HCT116 (cell line): ENCODE measurements at places on chromosomes 12 and 14. TPM values are rescaled to one million over a fixed set of nuclear protein-coding genes. Genes with fewer than 3 reads are reported as not detected.

GRCh38 chr14:36442824-36443241 is 77.2 kb downstream of the NKX2-1 start:
- no peak for DNase-seq

GRCh38 chr12:14193639-14194038 is 171.8 kb upstream of the ATF7IP start:
- no peak for DNase-seq

- DNase-seq, result no peak
Measured at GRCh38 chr12:120741476-120742421, 16.1 kb downstream of the ACADS start.

GRCh38 chr14:50340963-50341362 is 28.8 kb downstream of the DMAC2L start:
- DNase-seq, result no peak

DNA sequence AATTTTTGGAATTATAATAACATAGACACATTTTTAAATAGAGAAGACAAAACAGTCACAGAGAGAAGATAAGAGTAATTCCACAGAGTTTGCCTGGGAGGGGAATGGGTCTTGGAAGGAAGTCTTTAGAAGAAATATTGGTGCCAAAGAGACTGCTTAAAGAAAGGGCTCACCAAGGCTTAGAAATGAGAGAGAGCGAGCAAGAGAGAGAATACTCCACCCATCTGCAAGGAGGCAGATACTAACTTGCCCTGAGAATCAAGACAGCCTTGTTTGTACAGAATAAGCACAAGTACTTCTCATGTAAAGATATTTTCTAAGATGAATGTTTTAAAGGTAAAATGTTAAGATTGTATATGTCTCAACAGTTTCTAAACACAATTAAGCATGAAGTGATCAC is 165.5 kb downstream of the SLC38A4 start:
- no peak for DNase-seq

GRCh38 chr12:119229837-119230236 is 51.1 kb downstream of the HSPB8 start:
- peak; percentile 59 for DNase-seq

- DNase-seq, result no peak
Measured at GRCh38 chr12:20740972-20741371, 45.8 kb downstream of the SLCO1C1 start.

- no peak for DNase-seq
Measured at GRCh38 chr12:13085968-13086686, 17.3 kb downstream of the GSG1 start.

DNA sequence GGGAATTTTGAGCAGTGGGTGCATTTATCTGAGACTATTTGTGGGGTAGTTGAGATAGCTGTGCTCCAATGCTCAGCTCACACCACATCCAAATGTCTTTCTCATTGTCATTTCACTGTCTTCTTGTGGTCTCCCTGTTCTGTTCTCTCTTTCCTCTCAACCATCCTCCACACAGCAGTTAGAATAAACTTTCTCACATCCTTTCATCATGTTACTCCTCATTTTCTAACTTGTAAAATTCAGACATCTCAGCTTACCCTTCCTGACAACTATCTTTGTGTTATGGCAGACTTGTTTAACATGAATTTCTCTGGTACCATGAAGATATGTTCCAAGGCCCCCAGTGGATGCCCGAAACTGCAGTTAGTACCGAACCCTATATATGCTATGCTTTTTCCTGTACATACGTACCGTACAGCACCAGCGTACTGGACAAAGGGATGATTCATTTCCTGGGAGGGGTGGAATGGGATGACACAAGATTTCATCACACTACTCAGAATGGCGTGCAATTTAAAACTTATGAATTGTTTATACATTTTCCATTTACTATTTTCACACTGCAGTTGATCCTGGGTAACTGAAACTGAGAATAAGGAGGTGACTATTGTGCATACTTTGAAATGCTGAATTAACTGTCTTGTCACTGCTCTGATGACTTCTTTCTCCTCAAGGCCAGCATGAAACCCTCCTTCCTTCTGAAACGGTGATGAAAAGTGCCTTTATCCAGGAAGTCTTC is 177.1 kb upstream of the SLC38A2 start:
- DNase-seq, result peak; percentile 84

Gene ARHGEF25
- total RNA-seq, result 3.6 TPM

Gene CLMN
- total RNA-seq, result 33.4 TPM

Gene CLEC1B
- total RNA-seq, result not detected

Gene GPR65
- total RNA-seq, result 0.05 TPM
